ENCODE measurements at places on chromosomes 5 and 9. TPM values are rescaled to one million over a fixed set of nuclear protein-coding genes. Genes with fewer than 3 reads are reported as not detected.

DNA sequence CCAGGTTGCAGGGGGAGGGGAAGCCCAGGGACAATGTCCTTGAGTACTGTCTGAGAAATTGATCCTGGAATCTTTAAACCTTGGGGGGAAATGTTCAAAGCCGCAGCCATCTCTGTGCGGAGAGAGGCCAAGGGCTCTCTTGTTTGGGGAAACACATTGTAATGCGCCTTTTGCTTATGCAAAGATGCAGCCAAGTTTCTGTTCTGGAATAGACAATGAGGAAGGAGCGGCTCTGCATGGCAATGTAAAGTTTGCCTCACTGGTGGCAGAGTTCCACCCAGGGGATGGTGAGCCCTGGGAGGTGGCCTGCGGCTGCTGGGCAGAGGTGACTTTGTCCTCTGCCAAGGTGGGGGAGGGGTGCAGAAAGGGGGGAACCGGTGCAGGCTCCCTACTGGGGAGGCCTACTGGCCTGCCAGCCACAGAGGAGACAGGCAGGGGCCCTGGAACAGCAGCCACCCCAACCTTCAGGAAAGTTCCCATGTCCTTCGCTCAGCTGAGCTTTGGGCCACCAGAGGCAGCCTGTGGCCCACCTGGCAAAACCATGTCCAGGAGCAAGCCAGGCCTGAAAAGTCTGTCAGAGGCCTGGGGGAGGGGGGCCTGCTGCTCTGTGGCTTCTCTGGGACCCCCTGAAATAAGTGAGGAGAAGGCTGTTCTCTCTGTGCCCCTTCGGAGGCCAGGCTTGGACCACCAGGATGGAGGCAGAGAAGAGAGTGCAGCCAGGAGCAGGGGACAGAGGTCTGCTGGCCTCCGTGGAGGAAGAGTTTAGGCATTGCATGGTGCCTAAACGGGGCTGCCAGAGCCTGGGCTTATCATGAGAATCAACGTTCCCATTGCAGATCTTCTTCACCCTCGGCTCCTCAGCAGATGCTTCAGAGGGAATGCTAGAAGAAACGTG lies 127.8 kb downstream of the ZNF354C start:
- DNase-seq, result no peak

GRCh38 chr5:141734501-141735229 lies 52.6 kb upstream of the ARAP3 start:
- peak; percentile 53 for DNase-seq

DNA sequence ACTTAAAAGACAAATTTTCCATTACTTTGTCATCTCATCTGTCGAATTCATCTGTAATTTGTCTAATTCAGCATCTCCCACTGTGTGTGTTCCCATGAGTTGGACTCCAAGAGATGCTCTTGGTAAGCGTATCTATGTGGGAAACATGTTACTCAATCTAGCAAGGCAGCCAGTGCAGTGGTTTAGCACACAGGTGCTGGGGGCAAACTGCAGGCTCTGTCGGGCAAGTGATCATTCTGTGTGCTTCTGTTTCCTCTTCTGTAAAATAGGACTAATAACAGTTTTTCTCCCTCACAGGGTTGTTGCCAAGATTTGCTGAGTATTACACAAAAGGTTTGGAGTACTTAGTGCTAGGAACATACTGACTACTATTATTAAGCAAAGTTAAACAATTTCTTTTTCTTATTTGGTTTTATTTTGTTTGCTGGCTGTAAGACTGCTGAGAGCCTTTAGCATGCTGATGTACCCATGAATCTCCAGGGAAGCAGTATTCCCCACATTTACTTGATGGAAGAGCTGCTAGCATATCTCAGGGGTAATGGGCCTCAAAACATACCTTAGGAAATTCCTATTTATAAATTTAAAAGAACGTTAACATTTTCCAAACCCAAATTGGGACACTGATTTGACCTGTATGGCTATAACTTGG lies 709 bp upstream of the GAPT start:
- no peak for DNase-seq

CTXN3 gene
- total RNA-seq, result not detected

- DNase-seq, result no peak
Measured at GRCh38 chr5:137794863-137795262, 40.7 kb upstream of the HNRNPA0 start.

IL3 gene
- total RNA-seq, result not detected

DNA sequence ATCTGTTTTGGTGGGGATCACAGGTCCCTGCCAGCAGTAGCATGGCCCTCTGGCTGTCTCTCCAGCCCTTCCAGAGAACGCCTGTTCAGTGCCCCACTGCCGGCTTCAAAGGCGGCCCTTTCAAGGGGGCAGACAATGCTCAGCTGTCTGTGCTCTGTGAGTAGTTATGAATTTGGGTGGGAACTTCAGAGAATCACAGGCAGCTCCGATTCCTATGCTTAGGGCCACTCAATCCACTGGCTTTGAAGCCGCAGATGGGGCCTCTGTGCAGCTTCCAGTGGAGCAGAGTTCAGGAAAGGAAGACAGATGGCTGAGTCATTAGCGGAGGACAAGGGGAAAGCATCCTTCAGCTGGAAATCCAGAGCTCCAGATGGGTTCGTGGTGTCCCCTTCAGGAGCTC lies 42.4 kb downstream of the NKX2-5 start:
- DNase-seq, result no peak

NAA35 gene
- total RNA-seq, result 30.3 TPM

- DNase-seq, result no peak
Measured at GRCh38 chr9:17121264-17121663, 13.6 kb upstream of the CNTLN start.

SCGB3A2 gene
- not detected for total RNA-seq

DNA sequence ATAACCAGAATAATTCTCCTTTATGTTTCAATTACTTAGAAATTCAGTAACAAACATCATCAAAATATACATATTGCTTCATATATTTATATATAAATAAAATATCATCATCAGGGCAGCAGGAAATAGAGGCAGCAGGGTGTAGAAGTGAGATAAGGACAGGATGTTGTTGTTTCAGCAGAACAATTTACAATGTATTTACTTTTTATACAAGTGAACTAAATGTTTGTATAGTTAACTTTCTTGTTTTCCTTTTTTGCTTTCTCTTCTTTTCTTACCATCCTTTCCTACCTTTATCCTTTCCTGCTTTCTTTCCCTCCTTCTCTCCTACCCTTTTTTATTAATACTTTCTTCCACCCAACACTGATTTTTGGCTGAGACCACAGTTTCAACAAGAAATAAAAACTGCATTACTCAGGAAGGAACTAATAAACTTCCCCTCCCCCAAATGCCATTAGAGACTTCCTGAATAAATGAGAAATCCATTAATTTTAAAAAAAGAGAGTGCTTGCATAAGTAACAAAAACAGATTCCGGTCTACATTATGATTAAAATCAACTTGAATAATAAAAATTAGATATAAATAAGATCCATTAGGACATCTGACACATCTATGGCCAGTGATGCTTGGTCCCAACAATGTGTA lies 159.8 kb upstream of the ACOT12 start:
- DNase-seq, result no peak

DNA sequence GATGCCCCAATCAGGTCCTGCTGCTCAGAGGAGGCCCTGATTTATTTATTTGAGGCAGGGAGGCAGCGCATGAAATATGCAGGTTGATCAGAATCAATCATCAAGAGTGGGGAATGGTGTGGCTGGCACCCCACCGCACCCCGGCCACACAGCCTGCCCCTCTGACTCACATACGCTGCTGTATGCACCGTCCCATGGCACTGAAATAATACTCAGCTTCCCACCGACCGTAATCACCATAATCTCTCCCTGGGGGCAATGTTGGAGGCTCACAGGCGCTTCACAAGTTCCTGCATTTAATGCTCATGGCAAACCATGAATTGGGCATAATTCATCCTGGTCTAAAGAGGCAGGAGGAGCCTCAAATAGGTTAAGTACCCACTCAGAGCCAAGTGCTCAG lies 141.2 kb upstream of the TBC1D2 start:
- DNase-seq, result no peak

DNA sequence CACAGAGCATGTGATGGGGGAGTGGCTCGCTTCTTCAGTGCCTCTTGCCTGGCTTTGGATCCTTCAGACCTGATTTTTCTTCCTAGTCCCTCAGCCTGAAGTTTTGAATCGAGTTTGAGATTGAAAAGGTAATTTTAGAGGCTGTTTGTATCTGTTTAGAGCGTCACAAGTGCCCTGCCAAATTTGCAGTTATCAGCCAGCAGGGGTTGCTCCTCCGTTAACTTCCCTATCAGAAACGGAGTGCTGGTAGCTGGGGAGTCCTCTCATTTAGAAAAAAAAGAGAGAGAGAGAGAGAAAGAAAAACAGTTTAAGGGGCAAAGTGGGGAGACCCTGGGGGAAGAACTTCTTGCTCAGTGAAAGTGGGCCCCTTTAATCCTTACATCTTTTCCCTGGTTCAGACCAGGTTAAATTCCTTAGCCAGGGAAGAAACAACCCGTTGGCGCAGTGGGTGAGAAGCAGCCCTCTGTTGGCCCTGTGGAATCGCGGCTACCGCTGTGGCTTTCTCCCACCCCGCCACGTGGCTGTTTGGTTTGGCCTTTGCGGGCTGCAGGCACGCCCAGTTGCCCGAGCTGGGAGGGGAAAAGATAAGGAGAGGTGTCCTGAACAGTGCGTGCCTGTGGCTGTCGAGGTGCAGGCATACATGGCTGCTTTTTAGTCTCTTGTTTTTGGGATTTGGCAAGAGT lies 576.7 kb upstream of the ACO1 start:
- no peak for DNase-seq

REEP2 gene
- 7.0 TPM for total RNA-seq

SPARC gene
- 483 TPM for total RNA-seq

CSF2 gene
- not detected for total RNA-seq

DNA sequence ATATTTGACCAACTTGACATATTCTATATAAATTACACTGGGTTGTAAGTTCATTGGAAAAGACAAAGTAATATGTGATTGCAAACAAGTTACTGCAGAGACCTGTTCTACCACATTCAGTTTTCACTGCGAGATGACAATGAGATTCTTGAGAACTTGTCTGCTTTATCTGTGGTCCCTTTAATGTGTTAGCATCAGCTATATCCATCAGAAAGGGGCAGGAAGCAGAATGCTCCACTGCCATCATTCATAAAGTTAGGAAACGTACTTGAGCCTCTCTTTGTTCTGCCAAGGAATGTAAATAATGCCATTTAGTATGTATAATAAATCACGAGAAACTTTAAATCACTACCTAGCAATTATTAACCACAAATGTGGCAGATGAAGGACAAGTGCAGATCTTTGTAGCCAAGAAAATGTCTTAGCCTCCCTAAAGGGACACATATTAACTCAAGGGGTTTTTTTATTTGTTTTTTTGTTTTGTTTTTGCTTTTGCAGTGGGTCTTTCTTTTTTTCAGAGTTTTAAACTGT lies 59.4 kb downstream of the GIN1 start:
- no peak for DNase-seq

- peak; percentile 82 for DNase-seq
Measured at GRCh38 chr9:129597355-129598088, 23.4 kb downstream of the C9orf50 start.

CDKN2B gene
- total RNA-seq, result 6.1 TPM

DNA sequence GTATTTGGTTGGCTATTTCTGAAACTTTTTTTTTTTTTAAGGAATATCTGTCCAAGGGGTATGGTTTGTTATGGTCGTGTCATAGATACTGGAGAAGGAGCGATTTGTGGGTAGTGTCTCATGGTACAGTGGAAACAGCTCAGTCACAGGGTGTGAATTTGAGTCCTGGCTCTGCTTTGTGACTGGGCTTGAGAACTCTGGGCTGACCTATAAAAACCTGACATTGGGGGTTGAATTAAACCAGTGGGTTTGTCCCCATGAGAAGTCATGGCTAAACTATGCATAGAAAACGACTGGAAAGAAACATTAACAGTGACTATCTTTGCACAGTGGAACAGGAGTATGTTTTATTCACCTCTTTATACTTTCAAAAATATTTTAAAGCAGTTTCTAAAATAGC lies 54.7 kb downstream of the MACROH2A1 start:
- DNase-seq, result no peak

GRCh38 chr9:122944960-122945888 lies 4.4 kb downstream of the RABGAP1 start:
- DNase-seq, result no peak
